Inflammatory macrophage (primary cell): ENCODE measurements at places on chromosomes 1 and 21.

DNA sequence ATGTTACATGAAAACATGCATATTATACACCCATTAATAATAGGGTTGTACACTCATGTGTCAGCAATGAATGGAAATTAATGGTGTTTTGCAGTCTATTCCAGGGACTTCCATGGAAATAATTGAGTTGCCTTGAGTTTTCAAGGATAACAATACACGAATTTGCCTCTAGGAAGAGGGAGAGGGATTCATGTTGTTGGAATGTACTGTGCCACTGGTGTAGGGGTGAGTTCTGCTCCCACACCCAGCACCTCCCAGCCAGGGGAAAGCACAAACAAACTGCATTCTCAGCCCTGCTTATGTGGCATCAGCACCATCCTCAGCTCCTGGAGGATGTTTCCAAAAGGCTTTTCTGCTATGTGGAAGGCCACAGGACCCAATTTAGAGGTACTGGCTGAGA lies 57.8 kb downstream of the BCAR3 start:
- no peak for DNase-seq

DNA sequence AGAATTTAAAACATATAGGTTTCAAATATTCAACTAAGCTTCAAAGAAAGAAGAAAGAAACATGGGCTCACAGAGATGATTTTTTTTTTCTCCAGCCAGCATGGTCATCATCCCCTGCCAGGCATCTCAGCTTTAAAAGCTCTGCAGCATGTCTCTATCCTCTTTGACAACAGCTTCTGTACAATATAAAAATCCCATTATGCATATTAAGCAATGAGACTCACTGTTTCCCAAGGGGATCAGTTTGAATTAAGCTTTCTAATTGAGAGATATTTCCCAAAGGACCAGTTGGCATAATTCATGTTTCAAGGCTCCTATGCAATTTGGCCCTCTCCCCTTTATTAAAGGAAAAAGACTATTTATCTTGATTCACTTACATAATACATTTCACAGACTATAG lies 220.3 kb downstream of the GRIK1 start:
- no peak for DNase-seq

GRCh38 chr1:202046748-202047708 lies 36.6 kb downstream of the ELF3 start:
- no peak for DNase-seq

GRCh38 chr1:246218686-246219085 lies 288.4 kb downstream of the SMYD3 start:
- no peak for DNase-seq

- DNase-seq = no peak
Measured at GRCh38 chr21:42799948-42800347, 79.4 kb downstream of the WDR4 start.

GRCh38 chr1:107318932-107319331 lies 178.1 kb downstream of the NTNG1 start:
- DNase-seq = no peak

GRCh38 chr1:175385316-175385715 lies 192.7 kb upstream of the KIAA0040 start:
- no peak for DNase-seq
